Stimulated activated CD4-positive, alpha-beta T cell treated with anti-CD3 and anti-CD28 coated beads, Interleukin-1b, Interleukin-23, amount 100 ng/mL, for 1 hour (primary cell): ENCODE measurements at places on chromosomes 4 and X.

DNA sequence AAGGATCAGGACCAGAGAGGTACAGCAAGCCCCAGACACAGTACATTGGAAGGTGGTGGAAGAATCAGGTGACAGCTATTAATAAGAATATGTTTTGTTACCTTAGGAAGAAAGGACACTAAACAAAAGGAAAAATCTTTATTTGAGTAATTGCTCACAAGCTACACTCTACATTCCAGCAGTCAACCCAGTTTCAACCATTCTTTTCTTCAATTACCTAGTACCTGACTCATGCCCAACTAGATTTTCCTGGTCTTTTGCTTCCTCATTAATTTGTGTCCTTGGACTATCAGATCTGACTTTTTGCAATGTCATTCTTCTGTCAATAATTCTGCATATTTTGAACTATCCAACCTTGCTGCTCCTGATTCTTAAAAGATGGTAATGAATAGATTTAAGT lies 22.5 kb upstream of the GLRA2 start:
- no peak for DNase-seq

- DNase-seq = no peak
Observed at GRCh38 chrX:136030303-136031191, 45.3 kb downstream of the SLC9A6 start.

GRCh38 chr4:159764343-159764952 lies 661.6 kb downstream of the RAPGEF2 start:
- no peak for DNase-seq

GRCh38 chrX:117995378-117995777 lies 121.2 kb downstream of the KLHL13 start:
- DNase-seq = no peak

DNA sequence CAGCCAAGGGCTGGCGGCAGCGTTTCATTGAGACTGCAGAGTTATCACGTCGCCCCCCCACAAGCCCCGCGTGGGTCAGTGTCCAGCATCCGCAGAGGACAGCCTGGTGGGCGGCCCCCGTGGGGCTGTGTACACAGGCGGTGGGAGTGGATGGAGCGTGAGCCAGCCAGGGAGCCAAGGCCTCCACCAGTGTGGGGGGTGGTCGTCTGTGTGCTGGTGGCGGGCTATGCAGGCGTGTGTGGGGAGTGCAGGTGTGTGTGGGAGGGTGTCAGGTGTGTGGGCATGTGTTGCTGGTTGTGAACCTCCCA lies 56.5 kb upstream of the NKX1-1 start:
- DNase-seq = no peak
